ENCODE measurements at places on chromosomes 2 and 18.
A peak's percentile ranks its signal among the peaks of the same experiment; 100 is the strongest.

- no peak for DNase-seq
Observed at GRCh38 chr2:37551783-37552182, 119.7 kb downstream of the CDC42EP3 start.

GRCh38 chr18:35247412-35248249, 6.8 kb downstream of the ZNF397 start:
- no peak for DNase-seq

GRCh38 chr2:112454586-112454985, 21.1 kb upstream of the RGPD8 start:
- no peak for DNase-seq

DNA sequence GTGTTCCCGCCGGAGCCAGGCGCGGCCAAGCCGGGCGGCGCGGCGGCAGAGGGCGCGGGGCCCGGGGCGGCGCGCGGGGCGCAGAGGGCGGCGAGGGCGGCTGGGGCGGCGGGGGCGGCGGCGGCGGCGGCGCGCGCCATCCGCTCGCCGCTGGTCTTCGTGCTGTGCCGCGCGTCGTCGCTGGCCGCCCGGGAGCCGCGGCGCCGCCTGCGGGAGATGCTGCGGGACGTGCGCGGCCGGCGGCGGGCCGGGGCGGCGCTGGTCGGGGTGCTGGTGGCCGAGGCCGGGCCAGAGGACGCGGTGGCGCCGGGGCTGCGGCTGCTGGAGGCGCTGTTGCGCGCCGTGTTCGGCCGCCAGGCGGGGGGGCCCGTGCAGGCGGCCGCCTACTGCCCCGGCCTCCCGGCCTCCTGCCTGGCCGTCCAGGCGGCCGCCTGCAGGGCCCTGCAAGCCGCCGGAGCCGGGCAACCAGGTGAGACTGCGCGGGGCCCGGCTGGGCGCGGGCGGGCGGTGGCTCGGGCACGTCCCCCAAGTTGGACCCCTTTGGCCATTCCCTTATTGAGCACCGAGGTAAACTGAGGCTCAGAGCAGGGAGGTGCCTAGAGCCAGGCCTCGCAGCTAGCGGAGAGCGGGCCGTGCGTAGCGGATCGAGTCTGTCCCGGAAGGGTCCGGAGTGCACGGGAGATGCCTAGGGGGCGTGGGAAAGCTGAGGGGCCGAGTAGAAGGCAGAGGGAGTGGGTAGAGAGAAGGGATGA, 584 bp downstream of the C2orf72 start:
- no peak for DNase-seq

DNA sequence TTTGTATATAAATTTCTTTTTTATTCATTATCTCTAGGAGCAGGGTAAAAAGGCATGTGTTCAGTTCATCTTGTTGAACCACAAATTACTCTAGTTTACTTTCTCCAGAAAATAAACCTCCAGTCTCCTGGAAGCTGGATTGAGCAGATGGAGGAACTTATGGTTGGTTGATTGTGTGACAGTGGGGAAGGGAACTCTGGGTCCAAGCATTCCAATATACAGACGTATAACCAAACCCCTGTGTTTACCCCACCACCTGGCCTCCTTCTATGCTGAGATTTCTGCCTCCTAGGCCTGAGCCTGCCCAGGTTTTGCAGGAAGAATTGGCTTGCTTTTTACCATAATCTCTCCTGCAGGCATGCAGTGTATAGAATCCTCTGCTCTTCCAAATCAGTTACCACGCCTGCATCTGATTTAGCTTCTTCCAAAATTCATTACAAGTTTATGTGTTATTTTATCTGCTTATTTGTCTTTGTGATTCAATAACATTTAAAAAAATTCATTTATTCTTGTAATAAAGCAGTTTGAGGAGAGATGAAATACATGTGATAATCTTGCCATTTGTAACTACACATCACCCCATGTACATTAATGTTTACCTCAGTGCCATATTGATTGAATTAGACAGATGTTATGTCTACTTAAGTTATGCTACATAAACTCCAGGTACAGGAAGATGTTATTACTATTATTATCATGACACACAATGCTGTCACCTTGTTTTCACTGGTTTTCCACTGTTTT, 2.5 kb upstream of the RAB27B start:
- no peak for DNase-seq

DNA sequence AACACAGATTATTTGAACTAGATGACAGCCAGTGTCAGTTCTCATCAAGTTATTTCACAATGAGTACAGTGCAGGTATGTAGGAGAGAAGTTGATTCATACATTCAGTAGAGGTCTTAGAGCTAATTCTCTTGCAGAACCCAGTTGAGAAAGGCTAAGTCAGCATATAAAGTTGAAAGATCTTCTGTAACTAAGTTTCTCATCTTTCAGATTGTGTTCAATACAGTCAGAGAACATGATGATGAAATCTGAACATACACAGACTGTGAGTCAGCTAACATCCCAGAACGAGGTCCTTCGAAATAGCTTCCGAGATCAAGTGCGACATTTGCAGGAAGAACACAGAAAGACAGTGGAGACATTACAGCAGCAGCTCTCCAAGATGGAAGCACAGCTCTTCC, 41.9 kb upstream of the LIMS1 start:
- DNase-seq: no peak

DNA sequence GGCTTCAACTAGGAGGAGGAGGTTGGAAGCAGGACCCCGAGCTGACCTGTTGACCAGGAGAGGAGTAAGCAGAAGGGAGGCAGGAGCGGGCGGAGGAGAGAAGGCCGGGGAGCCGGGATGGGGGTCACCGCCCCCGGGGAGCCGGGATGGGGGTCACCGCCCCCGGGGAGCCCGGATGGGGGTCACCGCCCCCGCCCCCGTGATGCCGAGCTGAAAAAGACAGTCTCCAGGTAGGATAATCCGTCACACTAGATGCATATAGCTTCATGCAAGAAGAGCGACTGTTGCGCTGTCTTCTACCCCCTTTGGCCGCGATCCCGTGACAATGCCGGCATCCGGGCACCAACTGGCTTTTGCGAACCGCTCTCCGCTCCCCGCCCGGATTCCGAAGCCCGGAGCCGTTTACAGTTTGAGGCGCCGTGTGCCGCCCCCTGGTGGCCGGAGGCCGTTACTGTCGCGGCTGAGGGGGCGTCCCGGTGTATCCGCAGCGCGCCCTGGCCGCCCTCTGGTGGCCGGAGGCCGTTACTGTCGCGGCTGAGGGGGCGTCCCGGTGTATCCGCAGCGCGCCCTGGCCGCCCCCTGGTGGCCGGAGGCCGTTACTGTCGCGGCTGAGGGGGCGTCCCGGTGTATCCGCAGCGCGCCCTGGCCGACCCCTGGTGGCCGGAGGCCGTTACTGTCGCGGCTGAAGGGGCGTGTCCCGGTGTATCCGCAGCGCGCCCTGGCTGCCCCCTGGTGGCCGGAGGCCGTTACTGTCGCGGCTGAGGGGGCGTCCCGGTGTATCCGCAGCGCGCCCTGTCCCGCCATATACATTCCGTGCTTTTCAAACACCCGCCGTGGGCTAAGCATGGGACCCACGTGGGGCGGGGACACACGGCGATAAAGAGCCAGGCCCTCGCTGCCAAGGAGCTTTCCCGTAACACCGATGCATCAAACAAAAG, 89.6 kb downstream of the ACTR3 start:
- DNase-seq: peak; percentile 84

GRCh38 chr2:226835420-226835795, 446 bp upstream of the RHBDD1 start:
- no peak for DNase-seq

GRCh38 chr18:34771958-34772357, 61.9 kb downstream of the DTNA start:
- no peak for DNase-seq

GRCh38 chr2:173101687-173102086, 26.0 kb downstream of the MAP3K20 start:
- no peak for DNase-seq

GRCh38 chr2:109582928-109583895, 30.6 kb downstream of the SEPTIN10 start:
- no peak for DNase-seq

DNA sequence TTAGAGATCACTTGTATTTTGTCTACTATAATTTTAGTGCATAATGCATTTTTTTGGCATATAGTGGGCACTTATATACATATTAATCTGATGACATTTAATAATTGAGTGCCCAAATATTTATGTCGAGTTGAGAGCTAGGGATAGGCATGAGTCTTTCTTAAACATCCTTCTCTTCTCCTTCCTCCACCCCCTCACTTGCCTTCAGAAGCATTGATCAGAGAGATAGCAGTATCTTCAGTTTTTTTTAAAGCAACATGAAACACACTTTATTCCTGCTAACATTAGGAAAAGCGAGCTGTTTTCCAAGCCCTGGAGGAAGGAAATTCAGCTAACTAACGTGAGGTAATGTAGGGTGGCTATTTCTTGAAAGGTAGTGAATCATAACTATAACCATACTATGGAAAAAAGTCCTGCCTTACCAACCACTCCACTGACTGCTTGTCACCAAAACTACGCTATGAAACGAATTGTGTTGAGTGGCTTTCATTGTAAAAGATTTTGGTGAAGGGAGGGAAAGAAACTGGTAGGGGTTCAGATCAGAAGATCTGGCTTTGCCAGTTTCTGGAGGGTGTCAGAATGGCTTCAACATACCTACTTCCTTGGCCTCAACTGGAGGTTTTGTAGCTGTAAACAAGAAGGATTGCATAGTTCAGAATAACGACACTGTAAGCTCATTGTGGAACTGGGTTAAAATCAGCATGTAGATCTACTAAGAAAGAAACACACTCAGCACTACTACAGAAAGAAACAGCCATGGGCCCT, 2.3 kb upstream of the ITGA4 start:
- no peak for DNase-seq

DNA sequence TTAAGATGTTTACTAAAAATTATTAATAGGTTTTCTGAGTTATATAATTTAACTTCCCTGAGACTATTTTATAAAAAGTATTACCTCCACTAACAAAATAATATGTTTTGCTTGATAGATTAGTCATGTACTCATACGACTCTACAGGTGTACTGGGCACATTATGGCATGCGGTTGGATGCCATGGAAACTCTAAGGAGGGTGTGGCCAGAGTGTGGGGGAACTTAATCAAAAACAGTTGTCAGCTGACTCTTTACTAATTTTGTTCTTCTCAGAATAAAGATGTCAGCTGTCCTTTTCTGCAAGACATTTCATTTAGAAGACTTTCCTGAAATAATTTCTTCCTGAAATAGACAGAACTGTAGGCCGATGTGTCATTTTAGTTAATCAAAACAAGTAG, 228.3 kb upstream of the SIX3 start:
- no peak for DNase-seq

- DNase-seq: no peak
Observed at GRCh38 chr2:9665898-9666297, 35.1 kb upstream of the YWHAQ start.

DNA sequence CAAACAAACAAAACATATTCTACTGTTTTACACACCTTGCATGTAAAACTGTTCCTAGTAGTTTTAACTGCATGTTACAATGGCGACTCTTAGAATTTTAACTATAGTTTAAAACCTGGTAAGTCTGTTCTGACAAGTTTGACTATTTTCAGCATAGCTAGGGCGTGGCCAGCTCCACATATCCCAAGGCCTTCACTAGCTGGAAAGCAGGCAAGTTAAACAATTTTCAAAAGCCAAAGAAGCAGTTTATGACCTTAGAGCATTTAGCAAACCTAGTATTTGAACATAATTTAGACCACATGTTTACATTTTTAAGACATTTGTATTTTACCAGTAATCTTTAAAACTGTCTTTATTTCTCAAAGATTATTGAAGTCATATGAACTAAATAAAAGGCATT, 402.8 kb upstream of the SYT4 start:
- DNase-seq: no peak

- no peak for DNase-seq
Observed at GRCh38 chr2:60906395-60906794, 25.0 kb downstream of the REL start.

DNA sequence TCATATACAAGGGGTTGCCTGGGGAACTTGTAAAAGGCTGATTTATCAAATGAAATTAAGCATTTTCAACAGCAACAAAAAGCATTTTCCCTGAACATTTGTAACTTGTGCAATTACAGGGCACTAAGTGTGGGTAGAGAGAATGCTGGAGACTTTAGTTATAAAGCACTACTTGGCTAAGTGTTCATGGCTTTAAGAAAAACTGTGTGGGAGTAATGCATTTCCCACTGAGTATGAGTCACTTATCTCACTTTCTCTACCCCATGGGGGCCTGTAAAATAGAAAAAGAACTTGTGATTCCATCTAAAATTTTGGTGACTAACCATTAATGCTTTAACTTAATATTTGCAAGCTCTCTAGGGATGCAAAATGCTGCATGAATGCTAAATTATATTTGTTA, 193.4 kb downstream of the CCDC102B start:
- DNase-seq: no peak

- DNase-seq: peak; percentile 4
Observed at GRCh38 chr18:13680612-13681011, 45.7 kb downstream of the FAM210A start.

DNA sequence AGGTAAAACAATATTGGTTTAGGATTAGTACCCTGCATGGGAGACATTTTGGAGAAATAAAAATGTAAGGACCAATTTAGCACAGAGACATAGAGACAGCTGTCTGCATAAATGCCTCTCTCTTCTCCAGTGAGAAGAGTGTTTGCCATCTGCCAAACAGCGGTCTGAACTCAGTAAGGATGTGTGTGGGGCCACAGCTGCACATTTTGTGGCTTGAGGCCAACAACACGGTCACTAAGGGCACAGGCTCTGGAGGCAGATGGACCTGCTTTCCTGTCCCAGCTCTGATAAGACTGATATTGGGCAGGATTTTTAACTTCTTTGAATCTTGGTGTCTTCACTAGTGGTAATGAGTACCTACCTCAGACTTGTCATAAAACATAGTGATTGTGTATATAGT, 10.2 kb downstream of the ZBTB14 start:
- no peak for DNase-seq

- no peak for DNase-seq
Observed at GRCh38 chr2:190891372-190891771, 10.8 kb downstream of the GLS start.

DNA sequence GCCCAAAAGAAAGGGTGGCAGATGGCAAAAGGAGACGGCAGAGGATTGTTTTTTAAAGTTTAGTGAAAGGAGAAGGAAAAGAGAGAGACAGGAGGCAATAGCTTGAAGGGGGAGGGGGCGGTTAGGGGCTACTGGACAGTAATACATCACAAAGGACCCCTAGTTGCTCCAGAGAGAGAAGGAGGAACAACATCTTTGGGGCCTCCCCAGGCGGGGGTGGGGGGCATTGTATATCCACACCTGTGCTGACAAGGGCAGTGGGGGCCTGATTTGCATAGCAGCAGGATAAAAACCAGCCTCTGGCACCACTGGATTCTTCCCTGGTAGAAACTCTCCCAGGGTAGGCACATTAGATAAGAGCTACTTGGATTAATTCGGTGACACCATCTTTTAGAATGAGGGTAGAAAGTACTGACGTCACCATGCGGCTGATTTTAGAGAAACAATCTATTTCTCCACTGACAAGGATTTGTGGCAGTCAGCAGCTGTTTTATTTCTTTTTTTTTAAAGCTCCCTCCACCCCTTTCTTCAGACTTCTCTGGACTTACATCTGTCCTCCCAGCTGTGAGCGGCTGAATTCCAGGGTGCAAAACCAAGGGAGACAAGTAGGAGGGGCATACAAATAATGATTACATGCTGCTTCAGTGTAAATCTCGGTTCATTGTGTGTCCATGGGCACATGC, 199.8 kb upstream of the NRP2 start:
- no peak for DNase-seq

- DNase-seq: no peak
Observed at GRCh38 chr2:119864318-119864717, 104.6 kb downstream of the PTPN4 start.

- DNase-seq: no peak
Observed at GRCh38 chr2:33433279-33434235, 42.9 kb upstream of the RASGRP3 start.

GRCh38 chr18:66264130-66264529, 339.8 kb downstream of the CDH19 start:
- DNase-seq: no peak

Data from stimulated activated CD4-positive, alpha-beta T cell treated with anti-CD3 and anti-CD28 coated beads, Interleukin-1b, Interleukin-23, amount 100 ng/mL, for 48 hours (primary cell).